Tibial nerve (tissue), 4 donors: ENCODE measurements at places on chromosomes 3 and 15. TPM values are rescaled to one million over a fixed set of nuclear protein-coding genes. Genes with fewer than 3 reads are reported as not detected.

Gene MESP2
- not detected for total RNA-seq

Gene PIGZ
- 31.8 TPM for total RNA-seq

Gene GPX1
- total RNA-seq: 217 TPM

Gene PLA1A
- 12.0 TPM for total RNA-seq

Gene CYP1A2
- not detected for total RNA-seq

Gene EFHB
- total RNA-seq: 0.63 TPM

Gene TMEM266
- 0.30 TPM for total RNA-seq

DNA sequence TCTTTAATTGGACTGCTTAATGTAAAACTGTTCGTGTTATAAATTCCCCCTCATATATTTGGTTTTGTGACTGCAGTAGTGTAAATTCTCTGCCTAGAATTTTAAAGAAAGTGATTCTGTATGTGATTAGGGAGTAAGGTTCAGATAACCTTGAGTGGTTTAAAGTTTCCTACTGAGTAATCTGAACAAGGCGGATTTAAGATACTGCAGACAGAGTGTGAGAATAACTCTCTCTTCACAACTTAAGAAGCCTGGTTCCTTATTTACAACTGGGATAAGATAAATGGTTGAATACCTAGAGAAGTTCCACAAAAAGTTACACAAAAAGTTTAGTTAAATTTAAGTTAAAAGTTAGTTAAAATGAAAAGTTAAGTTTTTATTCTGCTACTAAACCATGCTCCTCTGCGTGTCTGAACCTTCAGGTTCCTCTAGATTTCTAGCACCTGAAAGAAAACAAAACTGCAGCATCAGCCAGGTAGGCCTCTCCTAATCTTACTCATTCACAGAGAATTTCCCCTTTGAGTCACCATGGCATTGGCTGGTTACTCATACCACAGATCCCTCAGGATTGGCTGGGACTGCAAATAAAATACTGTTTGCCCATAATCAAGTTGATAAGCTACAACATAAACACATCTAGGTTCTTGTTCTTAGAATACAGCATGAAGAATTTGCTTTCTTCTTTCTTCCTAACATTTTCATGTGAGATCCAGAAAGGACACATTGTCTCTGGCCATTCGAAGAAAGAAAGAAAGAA lies at the start of gene ARL14:
Gene ARL14 (plus strand): TSS at position 614 of the 757 bp plus-strand sequence. CDS start 187 bp downstream, outside the sequence.
- H3K36me3 ChIP-seq: no peaks in the 10 kb centered on the region
- no peak within 1 kb of the TSS for H3K4me3 ChIP-seq

GRCh38 chr3:40308725-40309417 lies 636 bp upstream of the EIF1B start:
- H3K4me1 ChIP-seq: peaks cover 22% of the 10 kb centered on the region
- DNase-seq: no peak

GRCh38 chr15:38461066-38461833 lies 7.3 kb downstream of the FAM98B start:
- H3K4me1 ChIP-seq: peaks cover 28% of the 10 kb centered on the region
- no peak overlapping the region for H3K27ac ChIP-seq
- H3K27me3 ChIP-seq: no peaks in the 10 kb centered on the region
- H3K36me3 ChIP-seq: no peaks in the 10 kb centered on the region
- no peak for DNase-seq
- H3K4me3 ChIP-seq: no peak overlapping the region

GRCh38 chr15:65008983-65009382 lies 19.3 kb upstream of the SPG21 start:
- H3K36me3 ChIP-seq: no peaks in the 10 kb centered on the region
- no peak overlapping the region for H3K4me3 ChIP-seq
- H3K4me1 ChIP-seq: no peaks in the 10 kb centered on the region
- no peak for DNase-seq
- no peak overlapping the region for H3K27ac ChIP-seq

- no peaks in the 10 kb centered on the region for H3K36me3 ChIP-seq
- H3K4me1 ChIP-seq: no peaks in the 10 kb centered on the region
- H3K4me3 ChIP-seq: peak overlapping the region; percentile 70
- no peak overlapping the region for H3K27ac ChIP-seq
Observed at GRCh38 chr15:62067448-62068044, 769 bp downstream of the C2CD4A start.

DNA sequence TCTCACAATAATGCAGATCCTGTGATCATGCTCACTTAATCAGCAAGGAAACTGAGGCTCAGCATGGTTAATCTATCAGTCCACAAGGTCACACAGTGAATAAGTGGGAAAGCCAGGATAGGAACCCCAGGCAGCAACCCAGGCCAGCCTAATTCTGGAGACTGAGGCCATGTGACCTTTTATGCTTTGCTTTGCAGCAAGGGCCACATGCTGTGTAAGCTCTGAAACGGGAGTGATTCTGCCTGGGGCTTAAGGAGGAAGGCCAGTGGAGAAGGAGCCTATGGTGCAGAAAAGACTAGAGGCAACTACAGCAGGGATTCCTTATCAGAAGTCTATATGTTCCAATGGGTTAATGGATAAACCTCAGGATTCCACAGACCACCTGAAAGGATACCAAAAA lies 157.6 kb upstream of the PPP2R3A start:
- no peaks in the 10 kb centered on the region for H3K27me3 ChIP-seq
- no peak overlapping the region for H3K27ac ChIP-seq
- H3K4me3 ChIP-seq: no peak overlapping the region
- no peaks in the 10 kb centered on the region for H3K4me1 ChIP-seq
- no peak for DNase-seq
- no peaks in the 10 kb centered on the region for H3K36me3 ChIP-seq

GRCh38 chr3:165641569-165642310 lies 195.5 kb downstream of the BCHE start:
- H3K4me3 ChIP-seq: no peak overlapping the region

GRCh38 chr15:77479015-77479414 lies 58.3 kb downstream of the HMG20A start:
- H3K4me3 ChIP-seq: no peak overlapping the region
- no peak for DNase-seq
- peaks cover 27% of the 10 kb centered on the region for H3K4me1 ChIP-seq

DNA sequence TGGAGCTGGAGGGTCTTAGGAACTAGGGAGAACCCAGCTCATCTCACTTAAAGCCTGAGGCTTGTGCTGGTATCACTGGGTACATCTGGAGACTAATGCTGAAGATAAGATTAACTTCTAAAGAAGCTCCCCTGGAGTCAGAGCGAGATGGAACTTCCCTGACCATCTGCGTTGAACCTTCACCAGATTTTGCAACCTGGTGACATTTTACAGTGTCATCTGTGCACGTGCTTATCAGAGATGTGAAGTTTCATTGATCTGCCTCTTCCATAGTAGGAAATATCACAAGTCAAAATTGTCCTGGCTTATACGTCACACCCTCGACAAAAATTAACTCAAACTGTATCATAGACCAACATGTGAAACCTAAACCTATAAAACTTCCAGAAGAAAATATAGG lies 395.5 kb downstream of the SHQ1 start:
- DNase-seq: no peak
- H3K36me3 ChIP-seq: no peaks in the 10 kb centered on the region
- no peak overlapping the region for H3K27ac ChIP-seq
- no peaks in the 10 kb centered on the region for H3K27me3 ChIP-seq

DNA sequence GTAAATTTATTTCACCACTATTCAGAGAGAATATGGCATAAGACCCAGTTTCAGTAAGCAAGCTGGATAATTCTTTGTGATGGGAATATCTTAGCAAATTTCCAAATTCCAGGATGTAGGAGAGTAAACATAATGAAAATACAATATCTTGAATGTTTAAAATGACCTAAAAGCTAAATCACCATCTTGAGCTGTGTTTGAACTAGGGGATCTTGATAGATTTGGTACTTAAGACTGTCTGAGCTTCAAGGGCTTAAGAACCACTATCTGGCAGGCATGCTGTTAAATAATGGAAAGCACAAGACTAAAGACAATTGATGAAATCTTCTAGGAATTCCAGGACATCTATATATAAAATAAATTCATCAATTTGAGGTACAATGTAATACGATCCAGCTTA lies 217.7 kb downstream of the ATP8B4 start:
- DNase-seq: no peak
- H3K27me3 ChIP-seq: no peaks in the 10 kb centered on the region
- H3K4me1 ChIP-seq: peaks cover 73% of the 10 kb centered on the region
- H3K36me3 ChIP-seq: no peaks in the 10 kb centered on the region

DNA sequence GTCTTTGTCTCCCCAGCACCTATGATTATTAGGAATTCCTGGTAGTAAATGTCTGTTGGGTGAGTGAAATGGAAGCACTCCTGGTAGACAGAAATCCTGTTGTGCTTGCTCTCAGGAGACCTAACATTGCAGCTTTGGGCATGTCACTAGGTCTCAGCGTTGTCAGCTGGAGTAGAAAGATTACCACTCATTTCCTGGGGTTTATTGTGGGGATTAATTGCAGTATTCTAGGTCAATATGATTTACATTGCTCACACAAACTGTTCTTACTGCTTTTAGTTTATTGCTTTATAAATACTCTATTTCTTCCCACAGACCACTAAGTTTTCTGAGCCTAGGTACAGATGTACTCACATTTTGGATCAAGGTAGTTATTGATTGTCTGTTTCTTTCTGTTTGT lies 5.1 kb downstream of the TSEN2 start:
- no peak overlapping the region for H3K4me3 ChIP-seq
- DNase-seq: no peak
- peaks cover 36% of the 10 kb centered on the region for H3K4me1 ChIP-seq
- H3K27ac ChIP-seq: no peak overlapping the region

- no peak overlapping the region for H3K4me3 ChIP-seq
- no peaks in the 10 kb centered on the region for H3K27me3 ChIP-seq
- H3K27ac ChIP-seq: peak overlapping the region; percentile 69
- no peak for DNase-seq
- no peaks in the 10 kb centered on the region for H3K36me3 ChIP-seq
Observed at GRCh38 chr3:50164984-50165909, 10.1 kb downstream of the SEMA3F start.

DNA sequence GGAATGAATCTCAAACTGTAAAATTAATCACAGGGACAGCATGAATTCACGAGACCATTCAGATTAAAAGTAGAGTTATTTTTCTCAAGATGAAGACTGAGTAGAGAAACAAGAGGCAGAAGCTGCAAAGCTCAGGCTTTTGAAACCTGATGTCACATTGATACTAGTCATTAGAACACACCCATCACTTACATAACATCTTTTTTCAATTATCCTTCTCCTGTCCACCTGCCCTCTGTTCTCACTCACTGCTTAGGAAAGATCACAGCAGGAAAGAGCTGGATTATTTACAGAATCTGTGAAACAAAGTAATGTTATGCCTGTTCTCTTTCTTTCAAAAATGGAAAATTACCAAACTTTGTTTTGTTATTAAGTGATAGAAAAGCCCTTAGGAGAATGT lies 72.0 kb upstream of the CDAN1 start:
- H3K27ac ChIP-seq: no peak overlapping the region
- H3K4me3 ChIP-seq: no peak overlapping the region

DNA sequence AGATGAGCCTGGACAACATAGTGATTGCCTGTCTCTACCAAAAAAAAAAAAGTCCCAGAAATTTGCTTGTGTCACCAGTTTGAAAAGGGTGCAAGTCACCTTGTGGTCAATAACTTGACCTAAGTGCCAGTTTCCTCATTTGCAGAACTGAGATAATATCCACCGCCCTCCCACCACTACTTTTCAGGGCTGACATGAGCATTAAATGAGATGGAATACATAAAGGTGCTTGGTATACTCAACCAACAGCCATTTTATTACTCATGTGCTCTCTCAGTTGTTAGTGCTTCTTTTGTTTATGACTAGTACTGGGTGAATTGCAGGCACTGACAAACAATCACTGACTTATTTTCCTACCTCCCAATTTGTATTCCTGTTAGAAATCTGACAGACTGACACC lies 340.5 kb upstream of the SATB1 start:
- H3K4me3 ChIP-seq: no peak overlapping the region
- H3K27ac ChIP-seq: no peak overlapping the region
- H3K4me1 ChIP-seq: no peaks in the 10 kb centered on the region
- no peaks in the 10 kb centered on the region for H3K27me3 ChIP-seq

- H3K4me1 ChIP-seq: no peaks in the 10 kb centered on the region
- no peaks in the 10 kb centered on the region for H3K36me3 ChIP-seq
- no peak overlapping the region for H3K4me3 ChIP-seq
Observed at GRCh38 chr3:142618917-142619461, 22.8 kb downstream of the PLS1 start.

DNA sequence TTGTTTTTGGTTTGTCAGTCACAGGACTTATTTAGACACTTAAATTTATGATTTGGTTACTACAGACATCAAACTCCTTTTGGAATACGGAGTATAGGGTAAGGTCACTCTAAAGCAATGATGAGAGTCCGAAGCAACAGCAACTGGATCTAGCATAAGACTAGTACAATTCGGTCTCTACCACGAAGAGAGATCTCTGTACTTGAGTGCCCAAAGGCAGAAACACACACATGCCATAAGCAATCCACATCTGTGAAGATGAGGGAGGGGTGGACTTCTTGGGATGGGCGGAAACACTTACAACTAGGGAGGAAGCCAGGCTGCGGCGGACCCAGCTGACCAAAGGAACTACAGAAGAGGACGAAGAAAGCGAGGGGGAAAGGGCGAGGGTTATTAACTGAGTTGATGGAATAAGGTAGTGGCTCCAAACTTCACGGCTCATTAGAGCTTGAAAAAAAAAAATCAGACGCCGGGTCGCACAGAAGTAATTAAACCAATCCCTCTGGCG lies 595 bp downstream of the DPH6 start:
- H3K4me3 ChIP-seq: peak overlapping the region; percentile 75
- H3K36me3 ChIP-seq: no peaks in the 10 kb centered on the region
- H3K27me3 ChIP-seq: no peaks in the 10 kb centered on the region
- peaks cover 32% of the 10 kb centered on the region for H3K4me1 ChIP-seq

DNA sequence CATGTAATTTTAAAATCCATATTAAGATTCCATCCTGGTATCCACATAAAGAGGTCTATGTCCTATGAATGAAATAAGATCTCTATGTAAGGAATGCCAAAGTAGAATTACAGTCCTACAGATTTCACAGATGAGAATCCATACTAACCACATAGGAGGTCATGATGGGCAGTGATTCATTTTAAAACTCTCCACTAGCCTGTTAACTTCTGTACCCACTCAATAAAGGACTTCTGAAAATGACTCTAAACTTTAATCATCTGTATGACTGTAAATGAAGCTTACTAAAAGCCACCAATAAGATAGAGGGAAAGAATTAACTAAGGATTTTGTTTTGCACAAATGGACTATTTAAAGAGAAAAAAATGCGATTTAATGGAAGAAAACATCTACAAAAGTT lies 28.7 kb downstream of the MORC1 start:
- no peak for DNase-seq

DNA sequence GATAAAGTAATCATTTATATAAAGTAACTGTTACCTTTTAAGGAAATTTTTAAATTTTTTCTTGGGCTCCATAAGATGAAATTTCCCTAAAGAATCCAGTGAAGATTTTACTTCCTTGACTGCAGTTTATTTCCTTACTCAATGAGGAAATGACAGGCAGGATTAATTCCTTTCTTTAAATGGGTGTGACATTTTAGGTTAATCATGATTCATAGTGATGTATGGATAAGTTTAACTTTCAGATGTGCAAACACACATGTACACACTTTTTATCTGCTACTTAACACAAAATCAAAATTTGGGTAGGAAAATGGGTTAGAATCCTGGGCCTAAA lies 11.2 kb upstream of the LEO1 start:
- no peaks in the 10 kb centered on the region for H3K36me3 ChIP-seq
- no peak overlapping the region for H3K27ac ChIP-seq
- H3K4me3 ChIP-seq: no peak overlapping the region
- DNase-seq: no peak

GRCh38 chr3:101484805-101485620 lies 28.0 kb downstream of the SENP7 start:
- H3K36me3 ChIP-seq: peaks cover 65% of the 10 kb centered on the region
- H3K4me1 ChIP-seq: no peaks in the 10 kb centered on the region
- no peaks in the 10 kb centered on the region for H3K27me3 ChIP-seq
- no peak overlapping the region for H3K4me3 ChIP-seq
- no peak for DNase-seq
- H3K27ac ChIP-seq: no peak overlapping the region

GRCh38 chr3:134068429-134068828 lies 38.7 kb upstream of the SLCO2A1 start:
- H3K4me3 ChIP-seq: no peak overlapping the region
- H3K27ac ChIP-seq: no peak overlapping the region
- no peaks in the 10 kb centered on the region for H3K36me3 ChIP-seq
